Right ventricle myocardium superior (tissue), 1 donor: ENCODE measurements at places on chromosomes 1 and 21. TPM values are rescaled to one million over a fixed set of nuclear protein-coding genes. Genes with fewer than 3 reads are reported as not detected.

Gene CHD5
- not detected for total RNA-seq

Gene NTMT2
- 4.1 TPM for total RNA-seq

Gene CYP4A22
- total RNA-seq, result 0.16 TPM

Gene CDK18
- 172 TPM for total RNA-seq

Gene SPATA1
- total RNA-seq, result 0.81 TPM

Gene TAS1R1
- not detected for total RNA-seq

Gene KRTAP22-2
- total RNA-seq, result not detected

Gene INSRR
- 0.40 TPM for total RNA-seq

Gene RPE65
- not detected for total RNA-seq

Gene HAO2
- not detected for total RNA-seq

Gene RIPK4
- total RNA-seq, result 0.08 TPM

DNA sequence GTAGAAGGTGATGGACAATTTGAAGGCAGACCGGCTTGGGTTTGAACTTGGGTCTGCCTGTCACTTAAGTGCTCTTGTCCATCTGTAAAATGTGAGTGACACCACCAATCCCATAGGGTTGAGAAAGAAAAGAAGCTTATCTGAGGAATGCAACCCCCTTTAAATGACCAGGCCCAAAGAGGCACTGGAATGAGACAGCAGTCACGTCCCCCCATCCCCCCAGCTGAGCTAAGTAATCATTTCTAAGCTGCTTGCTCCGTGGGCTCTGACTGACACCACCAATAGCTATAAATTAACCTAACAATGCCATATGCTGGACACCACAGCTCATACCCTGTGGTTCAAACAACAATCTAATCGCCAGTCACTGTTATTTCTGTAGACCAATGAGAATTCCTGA, 15.1 kb downstream of the LCA5L start:
- no peak for DNase-seq

DNA sequence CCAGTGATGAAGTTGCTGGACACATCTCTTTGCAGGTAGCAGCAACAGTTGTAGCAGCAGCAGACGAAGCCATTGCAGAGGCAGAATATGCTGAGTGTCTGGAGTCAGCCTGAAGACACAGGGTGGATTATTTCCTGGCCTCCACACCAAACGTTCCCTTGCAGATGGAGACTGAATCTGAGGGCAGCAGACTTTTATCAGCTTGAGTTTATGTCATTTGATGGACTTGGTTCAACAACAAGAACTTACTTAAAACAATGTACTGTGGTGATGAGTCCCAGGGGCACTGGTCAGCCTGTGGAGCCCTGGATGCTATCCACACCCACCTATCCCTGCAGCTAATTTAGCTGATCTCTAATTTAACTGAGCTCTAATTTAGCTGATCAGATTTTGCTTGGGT, 17.1 kb upstream of the MPZL1 start:
- DNase-seq, result no peak

- DNase-seq, result no peak
Measured at GRCh38 chr1:117301901-117302300, 65.3 kb upstream of the MAN1A2 start.

- peak; percentile 51 for DNase-seq
Measured at GRCh38 chr21:36079010-36079649, 9.3 kb downstream of the CBR1 start.

DNA sequence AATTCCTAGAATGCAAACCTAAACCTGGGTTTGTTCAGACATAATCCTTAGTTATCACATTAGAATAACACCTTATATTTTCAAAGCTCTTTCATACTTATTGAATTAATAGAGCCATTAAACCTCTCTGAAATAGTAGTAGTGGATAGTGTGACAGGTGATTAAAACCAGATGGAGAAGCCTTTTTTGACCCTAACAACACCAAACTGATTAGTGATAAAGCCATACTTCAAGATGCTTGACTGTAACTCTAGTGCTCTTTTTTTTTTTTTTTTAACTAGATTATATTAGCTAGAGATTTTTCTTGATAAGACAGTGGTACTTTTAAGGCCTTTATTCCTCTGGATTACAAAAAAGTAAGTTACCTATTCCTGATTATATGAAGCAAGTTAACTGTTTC, 190.1 kb downstream of the ST6GALNAC3 start:
- no peak for DNase-seq

- no peak for DNase-seq
Measured at GRCh38 chr1:113388621-113389358, 1.5 kb upstream of the MAGI3 start.

GRCh38 chr1:43529206-43529731, 1.4 kb upstream of the PTPRF start:
- DNase-seq, result peak; percentile 88

GRCh38 chr1:67843331-67843730, 10.1 kb upstream of the GNG12 start:
- DNase-seq, result no peak

- no peak for DNase-seq
Measured at GRCh38 chr21:29640080-29640508, 299.7 kb downstream of the GRIK1 start.

- no peak for DNase-seq
Measured at GRCh38 chr1:152495066-152495675, 15.4 kb upstream of the LCE5A start.

- no peak for DNase-seq
Measured at GRCh38 chr1:168320800-168321450, 40.2 kb downstream of the TBX19 start.

GRCh38 chr1:40930174-40930964, 49.1 kb upstream of the CTPS1 start:
- DNase-seq, result no peak

DNA sequence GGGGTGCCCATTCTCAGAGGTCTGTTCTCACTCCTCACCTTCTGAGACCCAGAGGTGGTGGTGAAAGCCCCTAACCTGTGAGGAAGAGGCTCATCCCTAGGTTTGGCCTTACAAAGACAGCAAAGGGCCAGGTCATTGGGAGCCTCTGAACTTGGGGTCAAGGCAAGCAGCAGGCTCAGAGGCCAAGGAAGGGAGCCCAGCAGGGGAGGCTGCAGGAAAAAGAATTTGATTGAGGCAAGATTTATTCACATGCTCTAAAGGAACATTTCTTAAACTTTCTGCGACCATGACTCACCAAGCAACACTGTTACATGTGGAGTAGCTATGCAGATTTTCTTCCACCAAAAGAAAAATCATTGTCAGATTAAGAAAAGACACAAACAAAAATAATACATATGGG, 132.5 kb upstream of the SYT6 start:
- no peak for DNase-seq

DNA sequence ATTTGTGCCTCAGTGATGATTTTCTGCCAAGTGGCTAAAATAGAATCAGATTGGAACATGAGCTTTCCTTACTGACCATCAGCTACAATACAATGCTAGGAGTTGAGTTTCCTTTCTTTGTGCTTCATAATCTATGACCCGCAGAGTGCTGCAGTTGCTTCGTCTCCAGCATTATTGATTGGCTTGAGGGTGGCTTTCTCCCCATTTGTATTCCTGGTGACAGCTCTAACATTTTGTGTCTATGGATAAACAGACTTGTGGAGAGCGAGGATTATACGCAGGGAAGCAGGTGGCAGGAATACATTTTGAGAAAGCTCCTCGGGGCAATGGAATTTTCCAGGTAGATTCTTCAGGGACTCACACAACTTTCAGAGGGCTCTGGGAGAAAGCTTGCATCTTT, 223.2 kb downstream of the HHAT start:
- no peak for DNase-seq

DNA sequence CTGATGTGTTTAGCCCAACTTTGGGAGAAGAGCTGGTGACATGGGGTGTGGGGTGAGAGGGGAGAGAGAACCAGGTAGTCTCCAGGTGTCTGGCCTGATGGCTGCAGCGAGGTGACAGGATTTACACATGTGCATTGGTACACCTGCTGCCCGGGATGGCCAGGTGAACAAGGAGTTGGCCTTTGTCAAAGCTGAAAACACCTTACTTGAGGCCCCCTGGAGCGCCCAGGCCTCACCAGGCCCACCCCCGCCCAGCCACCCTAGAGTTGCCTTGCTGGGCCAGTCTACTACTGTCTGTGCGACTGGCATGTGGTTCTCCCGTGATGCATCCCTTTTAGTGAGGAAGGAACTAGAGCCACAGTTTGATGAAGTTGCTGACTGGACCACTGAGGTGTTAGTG, 90.5 kb downstream of the ADARB1 start:
- no peak for DNase-seq

DNA sequence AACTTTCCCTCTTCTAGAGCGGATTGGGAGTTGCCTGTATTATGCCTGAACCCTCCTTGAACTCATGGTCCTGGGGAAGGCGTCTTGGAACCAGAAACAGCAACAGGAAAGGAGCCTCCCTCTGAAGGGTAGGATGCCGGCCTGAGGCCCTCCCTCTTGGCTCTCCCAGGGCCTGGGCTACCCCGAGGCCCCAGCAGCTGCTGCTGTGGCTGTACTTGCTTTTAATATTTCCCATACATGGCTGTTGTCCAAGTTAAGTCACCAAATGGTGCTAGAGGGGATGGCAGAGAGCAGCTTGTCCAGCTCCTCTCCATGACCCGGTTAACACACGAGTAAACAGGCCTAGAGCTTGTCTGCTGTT, 10.5 kb downstream of the CHRNB2 start:
- no peak for DNase-seq

GRCh38 chr1:226384717-226385116, 23.2 kb downstream of the PARP1 start:
- no peak for DNase-seq

- DNase-seq, result no peak
Measured at GRCh38 chr1:198467342-198467741, 73.1 kb downstream of the ATP6V1G3 start.

DNA sequence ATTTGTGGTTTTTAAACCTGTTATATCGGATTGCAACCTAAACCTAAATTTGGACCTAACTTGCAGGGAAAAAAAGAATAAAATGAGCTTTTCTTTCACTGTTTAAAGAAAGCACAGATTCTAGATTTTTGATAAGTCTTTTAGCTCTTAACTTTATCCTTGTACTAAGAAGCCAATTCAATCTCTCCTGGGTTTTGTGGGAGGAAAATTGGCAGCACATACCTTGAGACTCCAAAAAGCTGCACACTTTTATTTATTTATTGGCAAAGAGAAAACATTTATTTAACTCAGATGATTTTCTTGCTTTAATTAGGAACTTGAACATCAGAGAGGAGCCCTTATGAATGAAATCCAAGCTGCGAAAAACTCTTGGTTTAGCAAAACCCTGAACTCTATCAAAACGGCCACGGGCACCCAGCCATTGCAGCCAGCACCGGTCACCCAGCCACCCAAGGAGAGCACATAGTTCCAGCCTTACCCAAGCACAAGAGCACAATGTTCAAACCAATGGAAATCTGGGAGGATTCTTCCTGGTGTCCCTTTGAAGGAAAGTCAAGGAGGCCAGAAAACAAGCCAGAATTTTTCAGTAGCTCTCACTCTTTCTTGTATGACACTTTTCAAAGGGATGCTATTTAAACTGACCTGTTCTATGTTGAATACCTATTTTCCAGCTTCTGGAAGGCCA, 10.1 kb upstream of the CACYBP start:
- no peak for DNase-seq

DNA sequence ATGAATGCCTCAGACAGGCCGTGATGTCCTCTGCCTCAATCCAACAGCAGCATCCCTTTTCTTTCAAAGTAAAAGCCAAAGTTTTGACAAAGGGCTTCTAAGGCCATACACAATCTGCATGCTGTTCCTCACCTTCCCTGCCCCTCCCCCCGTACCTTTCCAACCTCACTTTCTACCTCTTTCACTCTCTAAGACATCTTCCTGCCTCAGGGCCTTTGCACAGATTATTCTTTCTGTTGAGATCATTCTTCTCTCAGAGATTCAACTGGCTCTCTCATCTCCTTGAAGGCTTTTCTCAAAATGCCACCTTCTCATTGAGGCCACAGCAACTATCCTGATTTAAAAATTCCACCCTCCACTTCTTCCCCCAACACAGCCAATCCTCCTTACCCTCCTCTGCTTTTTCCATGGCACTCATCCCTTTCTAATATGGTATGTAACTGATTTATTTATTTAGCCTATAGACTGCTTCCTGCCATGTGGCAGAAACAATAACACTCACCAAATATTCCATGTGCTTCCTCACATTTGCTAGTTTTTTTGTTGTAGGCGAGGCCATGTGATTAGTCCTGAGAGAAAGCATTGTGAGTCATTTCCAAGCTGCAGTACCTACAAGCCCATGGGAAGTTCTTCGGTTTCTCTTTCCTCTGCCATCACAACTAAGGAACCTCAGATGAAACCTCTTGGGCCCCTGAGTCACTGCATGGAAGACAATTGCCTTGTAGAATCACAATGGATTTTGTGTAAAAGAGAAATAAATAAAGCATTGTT, 58.7 kb upstream of the GADD45A start:
- DNase-seq, result no peak

DNA sequence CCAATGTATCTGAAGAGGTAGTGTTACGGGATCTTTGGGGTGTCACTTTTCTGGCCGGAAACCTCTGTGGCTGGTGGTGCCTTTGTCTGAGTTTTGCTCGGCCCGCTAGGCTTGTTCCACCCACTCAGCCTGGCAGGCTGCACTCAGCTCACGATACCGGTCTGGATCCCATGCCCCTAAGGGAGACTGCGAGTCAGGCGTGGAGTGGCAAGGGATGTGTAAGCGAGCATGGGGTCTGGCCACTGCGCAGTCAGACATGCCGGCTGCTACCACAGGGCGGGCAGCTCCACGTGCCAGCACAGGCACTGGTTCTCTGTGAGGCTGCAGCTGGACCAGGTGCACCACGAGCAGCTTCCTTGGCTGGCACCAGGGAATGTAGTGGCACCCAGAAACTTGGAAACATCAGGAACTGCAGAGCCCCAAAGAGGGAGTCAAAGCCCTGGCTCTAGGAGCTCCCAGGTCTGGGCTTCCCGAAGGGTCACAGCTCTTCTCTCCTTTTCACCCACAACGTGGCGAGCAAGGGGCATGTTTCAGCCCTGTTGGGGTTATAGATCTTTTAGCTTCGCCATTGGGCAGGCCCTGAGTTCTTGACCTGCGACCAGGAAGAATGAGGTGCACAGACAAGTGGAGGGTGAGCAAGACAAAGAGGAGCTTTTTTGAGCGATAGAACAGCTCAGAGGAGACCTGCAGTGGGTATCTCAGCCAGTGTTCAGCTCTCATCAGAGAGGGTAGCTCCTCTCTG, 23.8 kb upstream of the LRRC8C start:
- DNase-seq, result peak; percentile 43

GRCh38 chr1:189821833-189822232, 655.8 kb downstream of the BRINP3 start:
- no peak for DNase-seq
